ENCODE measurements at places on chromosomes 1 and 21.
A peak's percentile ranks its signal among the peaks of the same experiment; 100 is the strongest.

GRCh38 chr1:235156265-235156664, 4.8 kb downstream of the RBM34 start:
- DNase-seq = no peak

- DNase-seq = no peak
Measured at GRCh38 chr1:220825819-220826551, 39.3 kb downstream of the MTARC1 start.

DNA sequence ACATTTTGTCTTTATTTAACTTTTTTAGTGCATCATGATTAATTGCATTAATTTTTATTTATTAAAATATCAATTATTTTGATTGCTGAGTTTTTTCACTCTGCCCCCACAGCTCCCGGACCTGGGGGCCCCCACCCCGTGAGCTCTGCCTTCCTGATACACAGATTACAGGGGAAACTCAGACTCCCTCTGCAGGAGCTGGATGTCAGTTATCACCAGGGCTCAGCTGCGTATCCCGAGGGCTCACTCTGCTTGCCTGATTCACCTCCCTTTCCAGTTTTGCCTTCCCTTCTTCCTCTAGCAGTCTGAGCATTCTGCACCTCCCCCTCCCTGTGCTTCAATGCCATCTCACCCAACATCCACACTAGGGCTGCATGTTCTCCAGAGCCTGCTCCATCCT, 98.2 kb downstream of the ATP1A1 start:
- no peak for DNase-seq

- no peak for DNase-seq
Measured at GRCh38 chr21:42565886-42566523, 52.4 kb downstream of the SLC37A1 start.

- DNase-seq = no peak
Measured at GRCh38 chr21:25273959-25274358, 333.3 kb downstream of the MRPL39 start.

- peak; percentile 16 for DNase-seq
Measured at GRCh38 chr1:31699341-31699891, 4.4 kb downstream of the COL16A1 start.

DNA sequence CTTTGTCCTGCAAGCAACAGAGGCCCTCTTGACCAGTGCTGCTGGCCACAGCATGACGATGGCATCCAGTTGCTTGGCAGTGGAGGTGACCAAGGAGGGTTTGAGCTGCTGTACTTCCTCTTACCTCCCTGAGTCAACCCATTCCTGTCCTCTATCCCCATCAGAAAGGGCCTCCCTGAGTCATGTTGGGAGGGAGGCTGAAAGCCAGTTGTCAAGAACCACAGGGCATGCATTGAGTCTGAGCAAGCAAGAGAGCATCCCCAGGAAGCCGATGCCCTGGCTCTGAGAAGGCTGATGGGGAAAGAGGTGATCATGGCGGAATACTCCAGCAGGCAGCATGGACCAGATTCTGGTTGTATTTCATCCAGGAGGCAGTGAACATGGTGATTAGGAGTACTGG, 69.6 kb downstream of the LACTBL1 start:
- no peak for DNase-seq

DNA sequence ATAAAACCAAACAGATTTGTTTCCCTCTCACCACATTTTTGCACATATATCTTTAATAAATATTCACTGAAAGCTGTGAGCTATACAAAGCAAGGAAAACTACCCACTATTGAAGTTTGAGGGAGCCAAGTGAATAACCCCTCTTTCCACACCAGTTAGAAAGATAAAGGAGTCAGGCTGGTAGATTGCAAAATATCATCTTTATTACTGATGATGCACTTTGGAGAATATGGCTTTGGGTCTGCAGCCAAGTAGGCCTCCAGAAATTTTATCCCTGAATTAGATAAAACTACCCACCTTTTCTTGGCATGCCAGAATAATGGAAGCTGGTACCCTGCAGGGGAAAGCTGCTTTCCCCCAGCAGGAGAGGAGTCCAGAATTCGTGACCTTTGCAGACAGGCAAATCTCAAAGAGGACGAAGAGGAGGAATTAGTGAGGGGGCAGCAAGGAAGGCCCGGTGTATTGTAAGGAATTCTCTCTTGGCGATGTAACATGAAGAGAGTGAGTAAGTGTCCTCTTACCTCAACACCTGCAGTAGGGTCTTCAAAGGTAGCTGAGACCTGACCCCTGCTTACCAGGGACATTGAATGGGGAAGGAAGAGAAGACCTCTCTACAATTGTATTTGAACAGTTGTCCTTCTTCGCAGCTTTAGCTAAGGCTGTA, 84.7 kb downstream of the LRRC8D start:
- no peak for DNase-seq

GRCh38 chr1:228304225-228304624, 96.4 kb downstream of the OBSCN start:
- no peak for DNase-seq

DNA sequence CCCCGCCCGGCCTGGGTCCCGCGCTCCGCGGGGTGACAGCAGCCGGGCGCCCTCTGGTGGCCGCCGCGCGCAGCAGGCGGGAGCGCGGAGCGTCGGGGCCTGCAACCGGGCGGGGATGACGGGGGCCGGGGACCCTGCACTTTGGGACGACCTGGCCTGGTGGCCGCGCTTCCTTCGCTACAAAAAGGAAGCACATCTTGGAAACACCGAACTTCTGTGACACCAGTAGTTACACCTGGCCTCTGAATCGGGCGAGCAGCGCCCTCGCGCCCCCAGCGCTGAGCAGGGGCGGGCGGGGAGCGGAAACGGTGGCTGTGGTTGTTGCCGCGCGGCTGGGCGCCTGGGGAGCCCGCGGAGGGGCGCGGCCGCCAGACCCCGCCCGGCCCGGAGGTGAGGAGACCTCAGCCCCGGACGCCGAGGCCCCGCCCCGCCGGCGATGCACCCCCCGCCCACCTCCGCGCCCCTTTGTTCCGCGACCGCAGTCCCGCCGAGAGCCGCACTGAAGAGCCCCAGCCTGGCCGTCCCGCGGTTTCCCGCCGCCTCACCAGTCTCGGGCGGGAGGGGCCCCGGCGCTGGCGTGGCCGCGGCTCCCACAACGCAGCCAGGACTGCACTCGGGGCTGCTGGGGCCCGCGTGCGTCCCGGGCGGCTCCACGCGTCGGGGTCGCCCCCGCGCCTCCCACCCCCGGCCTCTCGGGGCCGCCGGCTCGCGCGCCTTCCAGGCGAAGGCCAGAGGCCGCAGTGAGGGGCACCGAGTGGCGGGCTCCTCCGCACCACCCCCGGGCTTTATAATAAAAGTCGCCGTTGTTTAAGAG, 59.3 kb downstream of the H3-3A start:
- peak; percentile 74 for DNase-seq

- peak; percentile 52 for DNase-seq
Measured at GRCh38 chr1:181104790-181105133, 16.3 kb downstream of the IER5 start.

DNA sequence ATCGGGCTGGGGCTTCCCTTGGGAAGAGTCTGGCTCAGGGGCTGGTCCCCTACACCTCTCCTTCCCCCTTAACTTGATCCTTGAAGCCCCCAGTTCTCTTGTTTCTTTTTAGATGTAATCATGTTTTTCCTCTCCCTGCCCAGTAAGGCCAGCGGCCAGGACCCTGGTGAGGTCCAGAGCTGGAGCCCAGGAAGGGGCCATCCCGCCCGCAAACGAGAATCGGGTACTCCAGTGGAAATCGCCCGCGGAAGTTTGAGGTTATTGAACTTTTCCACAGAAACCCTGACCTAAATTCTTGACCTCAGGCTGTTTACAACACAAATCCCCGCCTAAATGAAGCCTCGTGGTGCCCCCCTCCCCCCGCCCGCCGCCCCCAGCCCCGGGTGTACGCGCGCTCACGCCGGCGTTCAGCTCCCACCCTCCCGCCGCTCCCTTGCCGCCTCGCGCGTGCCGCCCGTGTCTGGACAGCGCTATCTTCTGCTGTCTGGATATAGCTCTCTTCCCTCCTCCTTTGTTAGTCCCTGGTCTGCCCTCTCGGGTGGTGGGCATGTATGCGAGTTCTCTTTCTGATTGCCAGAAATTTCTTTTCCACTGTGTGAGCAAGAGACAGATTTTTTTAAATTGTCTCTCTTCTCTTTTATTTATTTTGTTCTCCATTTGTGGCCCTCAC, 165.9 kb upstream of the CACNA1E start:
- DNase-seq = no peak

GRCh38 chr1:181359012-181359411, 124.3 kb upstream of the CACNA1E start:
- DNase-seq = no peak

DNA sequence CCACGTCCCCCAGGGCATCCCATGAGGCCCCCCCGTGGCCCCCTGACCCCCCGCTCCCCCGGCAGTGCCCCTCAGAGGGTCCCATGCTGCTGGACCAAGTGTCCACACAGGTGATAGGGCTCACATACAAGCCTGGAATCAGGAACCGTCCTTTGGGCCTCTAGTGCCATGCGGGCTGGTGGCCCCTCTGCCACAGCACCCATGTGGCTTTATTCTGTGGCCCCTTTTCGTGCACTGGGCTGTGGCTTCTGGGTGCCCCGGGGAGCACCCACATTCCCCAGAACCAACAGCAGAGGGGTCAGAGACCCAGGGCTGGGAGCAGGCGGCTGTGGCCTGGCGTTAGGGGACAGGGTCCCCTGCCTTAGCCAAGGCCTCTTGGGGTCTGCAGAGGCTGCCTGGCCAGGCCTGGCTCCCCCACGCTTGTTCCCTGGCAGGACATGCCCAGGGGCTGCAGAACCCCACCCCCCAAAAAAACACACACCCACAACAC, 31.7 kb downstream of the SLC19A1 start:
- DNase-seq = no peak

DNA sequence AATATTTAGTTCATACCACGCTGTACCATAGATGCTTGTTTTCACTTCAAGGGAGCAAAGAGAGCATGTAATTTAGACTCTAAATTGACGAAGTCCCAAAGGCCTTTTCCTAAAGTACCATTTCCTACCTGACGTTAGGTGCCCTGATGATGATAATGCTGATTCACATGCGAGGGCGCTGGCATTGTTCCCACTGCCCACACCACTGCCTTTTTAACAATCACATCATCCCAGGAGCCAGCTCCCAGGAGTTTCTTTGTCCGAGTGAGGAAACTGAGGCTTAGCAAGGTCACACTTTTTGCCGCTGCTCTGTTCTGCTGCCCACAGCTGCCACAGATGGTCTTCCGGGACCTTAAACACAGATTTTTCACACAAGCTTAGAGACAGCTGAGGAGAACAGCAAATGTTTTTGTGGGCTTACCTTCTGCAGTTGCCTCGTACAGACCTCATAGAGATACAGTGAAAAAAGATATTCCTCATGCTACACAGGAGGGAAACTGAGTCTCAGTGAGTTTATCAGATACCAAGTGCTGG, 69.4 kb downstream of the EVA1C start:
- DNase-seq = no peak

GRCh38 chr1:228374711-228375577, 31.7 kb downstream of the TRIM11 start:
- DNase-seq = no peak

DNA sequence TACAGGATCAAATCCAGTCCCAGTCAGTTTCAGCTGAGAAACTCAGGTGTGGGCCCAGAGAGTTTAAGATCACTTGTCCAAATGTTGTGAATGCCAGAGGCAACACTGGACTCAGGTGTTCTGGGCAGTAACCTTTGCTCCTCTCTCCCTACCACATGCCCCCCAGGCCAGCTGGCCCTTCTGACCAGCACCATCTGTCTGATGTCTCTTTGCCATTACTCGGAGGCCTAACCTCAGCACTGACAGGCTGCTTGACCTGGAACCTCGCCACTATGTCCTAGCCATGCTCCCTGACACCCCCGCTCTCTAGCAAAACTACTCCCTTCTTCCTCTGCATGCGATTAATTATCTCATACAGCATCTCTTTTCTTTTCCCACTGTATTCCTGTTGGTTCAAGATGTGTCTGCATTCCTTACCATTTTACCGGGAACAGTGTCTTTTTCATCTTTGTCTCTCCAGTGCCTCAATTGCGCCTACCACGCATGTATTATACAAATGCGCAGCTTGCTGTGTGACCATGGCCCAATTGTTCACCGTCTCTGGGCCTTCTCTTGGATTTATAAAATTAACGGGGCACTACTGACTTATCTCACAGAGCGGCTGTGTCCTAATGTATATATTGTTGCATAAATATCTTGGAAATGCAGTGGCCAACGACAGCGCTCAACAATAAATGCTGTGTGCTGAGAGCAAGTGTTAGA, 159.5 kb upstream of the IRF2BP2 start:
- DNase-seq = no peak

DNA sequence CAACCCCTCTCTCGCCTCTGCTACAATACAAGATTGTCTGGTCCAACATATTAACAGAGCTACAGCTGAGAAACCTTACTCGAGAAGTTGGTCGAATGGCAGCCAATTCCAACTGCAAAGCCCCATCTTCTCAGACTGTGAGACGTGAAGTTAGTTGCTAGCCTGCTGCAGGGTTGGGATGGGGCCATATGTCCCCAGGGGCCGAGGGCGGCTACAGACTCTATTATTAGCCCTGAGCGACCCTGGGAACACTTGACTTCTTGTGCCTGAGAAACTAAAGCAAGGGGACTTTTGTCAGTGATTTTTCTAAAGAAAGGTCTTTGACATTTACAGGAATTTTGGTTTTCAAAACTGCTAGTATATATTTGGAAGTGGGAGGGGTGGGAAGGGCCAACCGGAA, 13.7 kb downstream of the NCF2 start:
- no peak for DNase-seq

GRCh38 chr1:33099290-33100118, 18.6 kb downstream of the AZIN2 start:
- peak; percentile 67 for DNase-seq

DNA sequence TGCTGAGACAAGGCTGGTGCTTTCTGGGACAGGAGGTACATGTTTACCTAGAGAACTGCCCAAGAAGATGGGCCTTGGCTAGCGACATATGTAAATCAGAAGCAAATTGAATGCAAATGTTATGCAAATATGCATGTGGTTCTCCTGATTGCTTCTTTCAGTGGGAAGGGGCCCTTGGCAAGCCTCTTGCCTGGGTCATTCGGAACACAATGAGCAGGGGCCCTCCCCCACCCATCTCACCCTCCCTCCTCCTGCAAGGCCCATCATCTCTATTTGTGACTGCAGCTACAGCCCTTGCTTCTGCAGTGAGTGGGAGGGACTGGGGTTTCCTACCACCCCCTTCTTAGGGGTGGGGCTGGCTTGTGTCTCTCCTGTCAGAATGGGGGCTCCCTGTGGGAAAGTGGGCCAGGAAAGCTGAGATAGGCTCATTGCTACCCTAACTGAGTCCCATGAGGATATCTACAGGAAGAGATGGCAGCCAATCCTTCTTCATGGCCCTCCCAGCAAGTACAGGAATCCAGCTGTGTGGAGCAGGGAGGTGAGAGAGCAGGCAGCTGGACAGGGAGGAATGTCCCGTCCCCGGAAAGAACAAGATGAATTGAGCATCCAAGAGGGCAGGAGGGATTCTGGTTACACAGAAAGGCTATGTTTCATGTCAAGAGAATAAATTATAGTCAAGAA, 31.0 kb downstream of the FOXD2 start:
- no peak for DNase-seq

DNA sequence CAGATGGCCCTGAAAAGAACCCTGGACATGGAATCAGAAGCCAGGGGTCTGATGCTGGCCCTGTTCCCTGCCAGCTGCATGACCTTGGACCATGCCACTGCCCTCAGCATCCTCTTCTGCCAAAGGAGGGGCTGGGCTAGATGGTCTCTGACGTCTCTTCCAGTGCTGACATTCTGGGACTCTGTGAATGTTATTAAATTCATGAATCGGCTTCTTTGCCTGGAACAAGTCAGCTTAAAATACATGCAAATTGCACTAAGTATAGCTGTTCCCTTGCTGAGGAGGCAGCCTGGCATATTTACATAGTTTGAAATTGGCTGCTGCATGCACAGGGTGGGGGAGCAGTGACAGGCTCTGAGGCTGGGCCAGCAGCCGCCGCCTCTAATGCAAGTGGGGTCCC, 23.8 kb downstream of the KCNA2 start:
- no peak for DNase-seq

- DNase-seq = no peak
Measured at GRCh38 chr1:20366463-20367115, 75.9 kb downstream of the VWA5B1 start.

All from CD4-positive, alpha-beta T cell treated with Interleukin-15 for 4 hours (primary cell).